ENCODE measurements at places on chromosomes 2 and 18.
A peak's percentile ranks its signal among the peaks of the same experiment; 100 is the strongest.

DNA sequence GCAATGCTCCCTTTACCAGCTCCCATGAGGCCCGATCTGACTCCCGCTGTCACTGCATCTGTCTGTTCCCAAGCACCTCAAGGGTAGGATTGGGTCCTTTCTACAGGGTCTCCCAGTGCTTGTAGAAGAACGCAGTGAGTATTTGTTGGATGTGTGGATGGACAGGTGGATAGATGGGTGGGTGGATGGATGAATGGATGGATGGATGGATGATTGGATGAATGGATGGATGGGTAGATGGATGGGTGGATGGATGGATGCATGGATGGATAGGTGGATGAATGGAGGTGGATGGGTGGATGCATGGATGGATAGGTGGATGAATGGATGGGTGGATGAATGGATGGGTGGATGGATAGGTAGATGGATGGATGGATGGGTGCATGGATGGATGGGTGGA is 91.6 kb downstream of the HS1BP3 start:
- no peak for DNase-seq
- no peak overlapping the region for H3K4me3 ChIP-seq
- H3K36me3 ChIP-seq, result no peaks in the 10 kb centered on the region
- no peaks in the 10 kb centered on the region for H3K27me3 ChIP-seq

- H3K4me3 ChIP-seq, result no peak overlapping the region
- DNase-seq, result no peak
- no peaks in the 10 kb centered on the region for H3K36me3 ChIP-seq
- H3K27ac ChIP-seq, result no peak overlapping the region
- no peaks in the 10 kb centered on the region for H3K27me3 ChIP-seq
- H3K4me1 ChIP-seq, result no peaks in the 10 kb centered on the region
Observed at GRCh38 chr2:119436993-119437772, 5.5 kb downstream of the TMEM37 start.

DNA sequence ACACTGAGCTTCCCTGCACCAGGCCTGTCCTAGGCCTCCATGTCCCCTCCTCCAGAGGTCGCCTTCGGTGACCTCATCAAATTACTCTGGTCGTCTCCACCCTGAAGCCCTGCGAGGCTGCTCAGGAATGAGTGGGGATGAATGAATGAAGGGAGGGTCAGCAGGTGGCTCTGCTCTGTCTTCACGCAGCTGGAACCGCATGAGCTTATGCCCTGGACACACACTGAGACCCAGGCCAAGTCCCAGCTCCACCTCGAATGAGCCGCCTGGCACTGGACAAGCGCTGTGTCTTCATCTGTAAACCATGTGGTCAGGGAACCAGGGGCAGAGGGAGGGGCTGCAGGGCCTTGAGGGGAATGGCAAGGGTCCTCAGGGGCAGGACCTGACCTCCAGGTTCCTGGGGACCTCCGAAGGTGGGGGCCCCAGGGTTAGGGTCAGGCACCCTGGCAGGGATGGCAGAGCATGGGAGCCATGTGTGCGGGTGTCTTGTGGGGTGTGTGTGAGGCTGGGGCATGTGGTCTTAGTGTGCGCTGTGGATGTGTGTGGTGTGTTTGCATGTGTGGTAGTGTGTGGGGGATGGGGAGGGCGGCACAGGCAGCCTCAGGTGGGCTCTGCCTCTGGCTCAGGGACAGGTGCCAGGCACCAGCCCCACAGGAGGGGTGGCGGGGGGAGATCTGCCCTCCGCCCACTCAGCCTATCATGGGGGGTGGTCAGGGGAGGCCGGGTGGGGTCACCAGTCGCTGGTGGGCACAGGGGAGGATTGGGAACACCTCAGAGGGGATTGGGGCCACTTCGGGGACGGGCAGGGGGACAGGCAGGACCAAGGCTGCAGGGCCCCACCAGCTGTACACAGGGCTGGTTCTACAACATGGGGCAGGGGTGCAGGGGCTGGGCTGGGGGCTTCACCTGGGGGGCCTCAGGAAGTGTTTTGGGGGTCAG is 13.9 kb downstream of the ODC1 start:
- H3K27me3 ChIP-seq, result no peaks in the 10 kb centered on the region
- no peak overlapping the region for H3K27ac ChIP-seq
- H3K4me3 ChIP-seq, result no peak overlapping the region
- H3K4me1 ChIP-seq, result no peaks in the 10 kb centered on the region
- DNase-seq, result no peak
- H3K36me3 ChIP-seq, result no peaks in the 10 kb centered on the region

- H3K27me3 ChIP-seq, result no peaks in the 10 kb centered on the region
- H3K36me3 ChIP-seq, result no peaks in the 10 kb centered on the region
- H3K4me1 ChIP-seq, result peaks cover 55% of the 10 kb centered on the region
- H3K27ac ChIP-seq, result no peak overlapping the region
Observed at GRCh38 chr2:28607730-28608499, 112.1 kb downstream of the PLB1 start.

- no peak for DNase-seq
- H3K27ac ChIP-seq, result no peak overlapping the region
- H3K27me3 ChIP-seq, result peaks cover 96% of the 10 kb centered on the region
- H3K4me1 ChIP-seq, result no peaks in the 10 kb centered on the region
- H3K36me3 ChIP-seq, result no peaks in the 10 kb centered on the region
Observed at GRCh38 chr2:29782549-29783458, 138.6 kb downstream of the ALK start.

GRCh38 chr18:74436158-74436769 is 20.8 kb downstream of the DIPK1C start:
- peaks cover 96% of the 10 kb centered on the region for H3K27me3 ChIP-seq
- DNase-seq, result no peak
- no peak overlapping the region for H3K27ac ChIP-seq
- H3K4me1 ChIP-seq, result no peaks in the 10 kb centered on the region
- no peaks in the 10 kb centered on the region for H3K36me3 ChIP-seq
- H3K4me3 ChIP-seq, result no peak overlapping the region

GRCh38 chr2:96409081-96409819 is 73.7 kb downstream of the NCAPH start:
- H3K27me3 ChIP-seq, result no peaks in the 10 kb centered on the region
- no peak overlapping the region for H3K4me3 ChIP-seq
- peaks cover 62% of the 10 kb centered on the region for H3K4me1 ChIP-seq
- no peaks in the 10 kb centered on the region for H3K36me3 ChIP-seq
- peak overlapping the region; percentile 35 for H3K27ac ChIP-seq
- DNase-seq, result peak; percentile 40
